ENCODE measurements at places on chromosomes 6 and 20.

- DNase-seq = no peak
Measured at GRCh38 chr20:45985573-45985972, 13.6 kb upstream of the ZNF335 start.

- no peak for DNase-seq
Measured at GRCh38 chr6:72081871-72082270, 195.5 kb downstream of the RIMS1 start.

- no peak for DNase-seq
Measured at GRCh38 chr6:147559006-147559405, 50.5 kb downstream of the SAMD5 start.

- DNase-seq = no peak
Measured at GRCh38 chr20:53454675-53455276, 138.9 kb downstream of the ZNF217 start.

All from activated CD8-positive, alpha-beta memory T cell treated with anti-CD3 and anti-CD28 coated beads for 1 hour (primary cell).